ENCODE measurements at places on chromosomes 11 and 22.

GRCh38 chr11:2311353-2312133, 9.7 kb downstream of the TSPAN32 start:
- peak; percentile 29 for DNase-seq

- DNase-seq: no peak
Observed at GRCh38 chr11:123473941-123474677, 44.0 kb downstream of the GRAMD1B start.

DNA sequence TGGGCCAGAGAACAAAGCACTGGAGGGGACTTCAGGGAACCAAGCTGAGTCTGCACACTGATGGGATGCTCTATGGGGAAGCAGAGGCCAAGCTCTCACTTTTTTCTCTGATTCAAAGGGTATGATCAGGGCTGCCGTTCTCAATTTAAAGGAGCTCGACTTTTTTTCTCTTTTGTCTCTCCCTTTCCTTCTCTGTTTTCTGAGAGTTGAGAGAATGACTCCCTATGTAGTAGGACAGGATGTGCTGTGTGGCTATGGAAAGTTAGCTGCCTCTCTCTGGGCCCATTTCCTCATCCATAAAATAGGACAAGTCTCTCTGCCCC, 7.9 kb downstream of the ADORA2A start:
- DNase-seq: no peak

GRCh38 chr22:24091551-24092420, 80.7 kb downstream of the CABIN1 start:
- peak; percentile 95 for DNase-seq

DNA sequence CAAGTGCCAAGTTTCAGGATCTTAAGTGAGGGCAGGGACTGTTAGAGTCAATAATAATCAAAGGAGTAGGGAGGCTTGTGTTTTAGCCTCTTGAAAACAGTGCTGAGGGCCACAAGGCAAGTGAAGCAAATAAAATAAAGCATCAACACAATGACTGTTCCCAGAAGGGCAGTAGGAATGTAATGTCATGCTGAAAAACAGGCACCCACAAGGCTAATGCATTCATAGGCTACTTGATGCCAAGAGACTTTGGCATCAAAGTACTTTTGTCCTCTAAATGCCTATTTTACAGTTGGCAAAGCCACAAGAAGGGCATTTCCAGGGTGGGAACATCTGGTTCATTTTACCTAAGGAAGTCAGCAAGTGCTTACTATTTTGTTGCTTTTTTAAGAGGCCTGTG, 22.9 kb downstream of the RAB39A start:
- no peak for DNase-seq

- peak; percentile 63 for DNase-seq
Observed at GRCh38 chr11:82899186-82899820, 927 bp downstream of the PRCP start.

DNA sequence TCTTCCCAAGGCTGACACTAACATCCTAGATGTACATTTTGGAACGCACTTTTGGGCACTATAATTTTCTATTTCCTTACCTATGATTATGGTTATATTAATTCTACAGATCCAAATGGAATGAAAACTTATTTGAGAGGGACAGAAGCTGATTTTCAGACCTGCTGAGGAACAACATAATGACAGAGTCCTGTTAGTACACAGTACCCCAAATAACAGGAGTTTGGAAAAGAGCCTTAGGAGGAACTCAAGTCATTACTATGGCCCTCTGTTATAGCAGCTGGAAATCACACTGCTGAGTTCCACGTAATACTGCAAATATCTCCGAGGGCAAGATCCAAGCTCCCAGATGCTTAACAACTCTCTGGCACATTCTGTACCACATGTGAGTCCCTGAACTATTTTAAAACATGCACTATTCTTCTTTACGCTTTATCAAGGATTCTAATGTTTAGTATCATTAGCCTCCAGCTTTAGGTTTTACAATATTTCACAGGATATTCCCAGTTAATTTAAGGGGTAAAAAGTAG, 1027.7 kb upstream of the CCDC90B start:
- no peak for DNase-seq

GRCh38 chr11:75103380-75104026, 6.8 kb upstream of the OR2AT4 start:
- DNase-seq: peak; percentile 85

- peak; percentile 81 for DNase-seq
Observed at GRCh38 chr22:30397656-30398635, 1.1 kb downstream of the SEC14L2 start.

GRCh38 chr11:61698173-61698948, 18.2 kb downstream of the DAGLA start:
- no peak for DNase-seq

DNA sequence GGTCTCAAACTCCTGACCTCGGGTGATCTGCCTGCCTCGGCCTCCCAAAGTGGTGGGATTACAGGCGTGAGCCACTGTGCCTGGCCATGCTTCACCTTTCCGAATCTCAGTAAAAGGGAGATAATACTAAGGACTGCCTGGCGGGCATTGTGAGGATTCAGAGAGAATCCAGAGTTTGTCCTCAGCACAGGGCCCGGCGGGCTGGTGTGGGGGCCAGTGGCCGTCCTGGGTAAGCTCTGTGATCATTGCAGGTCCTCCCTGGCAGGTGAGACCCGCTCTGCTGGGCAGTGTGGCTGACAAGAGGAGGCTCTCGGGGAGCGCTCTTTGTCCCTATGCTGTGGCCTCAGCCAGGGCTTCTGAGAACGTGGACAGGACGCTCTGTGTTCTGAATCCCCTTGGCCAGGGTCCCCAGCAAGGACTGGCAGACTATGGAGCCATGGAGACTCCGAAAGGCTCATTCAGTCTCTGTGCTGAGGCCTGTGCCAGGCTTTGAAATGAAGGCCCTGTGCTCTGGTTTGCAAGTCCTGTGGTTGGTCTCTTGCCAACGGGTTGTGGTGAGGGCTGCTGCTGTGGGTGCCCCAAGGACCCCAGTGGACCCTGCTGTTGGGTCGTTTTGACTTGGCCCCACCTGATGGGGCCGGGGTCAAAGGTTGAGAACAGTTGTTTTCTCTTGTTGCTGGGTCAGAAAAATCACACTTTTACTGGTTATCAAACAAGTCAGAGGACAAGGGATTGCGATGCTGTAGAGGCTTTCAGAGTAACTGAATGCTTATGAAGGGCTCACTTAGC, 2.1 kb downstream of the TPCN2 start:
- no peak for DNase-seq

GRCh38 chr11:97345032-97345431, 955.2 kb downstream of the JRKL start:
- no peak for DNase-seq

DNA sequence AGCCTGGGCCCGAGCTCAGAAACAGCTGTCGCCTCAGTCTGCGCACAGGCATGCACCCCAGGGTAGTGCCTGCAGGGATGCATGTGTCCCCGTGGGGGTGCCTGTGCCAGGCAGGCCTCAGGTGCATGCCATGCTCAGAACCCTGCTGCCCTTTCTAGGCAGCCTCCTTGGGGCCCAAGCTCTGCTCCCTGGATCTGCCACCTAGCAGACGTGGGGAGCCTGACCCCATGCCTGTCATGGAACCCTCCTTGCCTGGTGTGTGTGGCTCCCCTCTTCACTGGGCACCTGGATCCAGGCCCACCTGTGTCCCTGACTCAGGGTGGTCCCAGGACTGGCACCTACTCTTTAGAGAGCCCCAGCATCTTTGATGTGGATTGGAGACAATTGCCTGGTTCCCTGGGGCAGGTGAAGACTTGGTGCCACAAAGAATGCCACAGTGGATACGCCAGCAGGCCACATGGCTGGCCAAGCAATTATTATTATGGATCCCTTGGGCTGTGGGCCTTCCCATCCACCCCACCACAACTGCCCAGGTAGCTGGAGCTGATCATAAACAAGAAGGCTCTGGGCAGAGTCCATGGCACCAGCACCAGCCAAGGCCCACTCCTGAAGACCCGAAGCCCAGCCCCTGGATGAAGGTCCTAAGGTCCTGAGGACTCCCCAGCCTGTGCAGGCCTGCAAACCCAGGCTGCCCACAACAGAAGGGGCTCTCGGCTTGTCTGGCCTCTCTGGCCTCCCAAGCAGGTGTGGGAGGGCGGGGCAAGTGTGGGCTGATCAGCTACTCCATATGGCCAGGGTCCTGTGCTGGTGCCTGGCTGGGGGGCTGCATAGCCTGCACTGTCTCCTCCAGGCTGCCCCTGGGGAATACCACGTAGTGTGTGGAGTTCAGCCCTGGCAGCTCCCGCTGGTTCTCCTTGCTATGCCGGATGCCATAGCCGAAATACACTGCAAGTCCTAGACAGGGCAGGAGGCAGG, 3.8 kb downstream of the SLC7A4 start:
- no peak for DNase-seq

GRCh38 chr11:131253142-131253655, 117.2 kb upstream of the NTM start:
- no peak for DNase-seq

DNA sequence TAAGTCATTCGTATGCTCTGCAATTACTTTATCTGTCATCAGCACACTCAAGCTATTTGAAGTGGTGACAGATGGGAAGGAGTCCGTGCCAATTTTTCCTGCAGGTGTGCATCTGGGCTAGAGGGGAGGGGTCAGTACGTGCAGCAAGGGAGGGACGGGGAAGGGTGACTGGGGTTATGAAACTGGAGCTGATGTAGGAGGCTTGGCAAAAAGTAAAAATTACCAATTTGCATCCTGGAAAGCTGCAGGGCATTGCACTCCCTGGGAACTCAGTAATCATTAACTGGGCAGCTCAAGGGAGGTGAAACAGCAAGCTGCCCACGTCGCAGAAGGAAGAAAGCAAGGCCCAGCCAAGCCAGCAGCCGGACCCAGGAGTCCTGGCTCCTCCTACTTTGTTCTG, 87.1 kb upstream of the TMEM45B start:
- DNase-seq: no peak
